ENCODE measurements at places on chromosomes 4 and X.

- DNase-seq: no peak
These were observed 56.5 kb downstream of the ANTXR2 start for GRCh38 chr4:80016506-80016905.

- no peak for DNase-seq
These were observed 23.0 kb upstream of the HPGD start for GRCh38 chr4:174545268-174545667.

DNA sequence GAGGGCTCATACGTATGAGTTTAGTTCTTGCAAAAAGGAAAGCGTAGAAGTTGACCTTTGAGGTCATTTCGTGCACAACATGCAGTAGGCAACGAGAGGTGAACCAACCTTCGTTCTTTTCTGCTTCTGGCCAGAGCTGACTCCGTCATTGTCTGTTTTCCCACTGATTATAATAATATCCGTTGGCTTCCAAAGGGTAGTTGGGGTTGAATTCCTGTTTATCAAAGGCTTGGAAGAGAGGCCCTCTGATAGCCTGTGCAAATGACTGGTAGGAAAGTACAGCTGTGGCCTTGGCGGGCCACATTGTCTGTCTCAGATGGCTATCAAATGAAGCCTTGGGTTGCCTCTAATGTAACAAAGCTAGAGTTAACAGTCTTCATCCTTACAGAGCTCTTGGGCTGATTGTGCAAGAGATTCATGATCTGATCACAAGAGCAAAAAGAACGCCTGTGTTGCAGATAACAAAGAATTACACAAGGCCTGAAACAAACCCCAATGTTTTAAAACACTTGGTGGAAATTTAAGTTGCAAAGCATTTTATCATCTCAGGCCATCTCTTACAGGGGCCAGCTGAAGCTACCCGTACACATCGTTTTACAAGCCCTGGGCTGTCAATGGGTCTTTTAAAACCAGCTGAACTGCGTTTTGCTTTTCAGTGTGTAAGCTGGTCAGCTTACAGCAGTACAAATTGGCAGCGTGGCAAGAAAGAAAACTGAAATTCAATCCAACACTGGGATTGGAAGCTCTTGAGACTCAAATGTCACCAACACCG lies 46.1 kb upstream of the FAM9C start:
- no peak for DNase-seq

- no peak for DNase-seq
These were observed 56.1 kb downstream of the TSPAN5 start for GRCh38 chr4:98602270-98602669.

DNA sequence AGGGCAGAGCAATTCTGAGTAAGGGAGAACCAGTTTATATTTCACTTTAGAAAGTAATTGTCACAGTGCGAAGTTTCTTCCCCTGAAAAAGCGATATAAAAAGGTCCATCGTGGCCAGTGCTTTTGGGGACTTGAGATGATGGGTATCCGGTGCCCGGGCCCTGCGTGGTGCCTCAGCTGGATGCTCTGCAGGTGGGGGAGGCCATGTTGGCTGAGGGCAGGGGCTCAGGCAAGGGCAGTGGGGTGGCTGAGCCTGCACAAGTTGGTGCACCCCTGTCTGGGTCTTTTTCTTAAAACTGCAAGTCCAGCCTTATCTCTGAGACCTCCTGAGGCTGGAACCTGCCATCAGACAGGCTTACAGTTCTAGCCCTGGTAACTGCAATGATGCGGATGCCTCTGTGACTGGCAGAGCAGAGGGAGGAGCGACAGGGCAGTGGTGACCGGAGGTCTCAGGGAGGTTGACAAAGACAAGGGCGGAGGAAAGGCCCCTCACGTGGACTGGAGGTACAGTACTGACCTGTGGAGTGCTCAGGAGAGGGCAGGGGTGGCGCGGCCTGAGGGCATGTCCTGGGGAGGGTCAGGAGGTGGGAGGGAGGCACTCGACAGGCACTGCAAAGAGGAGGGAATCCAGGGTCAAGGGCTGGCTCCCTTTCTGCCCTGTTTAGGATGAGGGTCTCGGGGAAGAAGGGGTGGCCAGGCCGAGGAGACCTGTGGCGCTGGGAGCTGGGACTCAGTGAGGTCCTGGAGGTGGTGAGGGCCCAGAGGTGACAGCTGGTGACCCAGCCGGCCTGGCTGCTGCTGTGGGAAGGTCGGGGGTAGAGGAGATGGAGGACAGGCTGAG lies 1.8 kb downstream of the RGS12 start:
- DNase-seq: no peak

DNA sequence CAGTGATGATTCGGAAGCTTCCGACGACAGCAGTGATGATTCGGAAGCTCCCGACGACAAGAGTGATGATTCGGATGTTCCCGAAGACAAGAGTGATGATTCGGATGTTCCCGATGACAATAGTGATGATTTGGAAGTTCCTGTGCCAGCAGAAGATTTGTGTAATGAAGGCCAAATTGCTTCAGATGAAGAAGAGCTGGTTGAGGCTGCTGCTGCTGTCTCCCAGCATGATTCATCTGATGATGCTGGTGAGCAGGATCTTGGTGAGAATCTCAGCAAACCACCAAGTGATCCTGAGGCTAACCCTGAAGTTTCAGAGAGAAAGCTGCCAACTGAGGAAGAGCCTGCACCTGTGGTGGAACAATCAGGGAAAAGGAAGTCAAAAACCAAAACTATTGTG lies 14.2 kb downstream of the CXCR3 start:
- DNase-seq: no peak

DNA sequence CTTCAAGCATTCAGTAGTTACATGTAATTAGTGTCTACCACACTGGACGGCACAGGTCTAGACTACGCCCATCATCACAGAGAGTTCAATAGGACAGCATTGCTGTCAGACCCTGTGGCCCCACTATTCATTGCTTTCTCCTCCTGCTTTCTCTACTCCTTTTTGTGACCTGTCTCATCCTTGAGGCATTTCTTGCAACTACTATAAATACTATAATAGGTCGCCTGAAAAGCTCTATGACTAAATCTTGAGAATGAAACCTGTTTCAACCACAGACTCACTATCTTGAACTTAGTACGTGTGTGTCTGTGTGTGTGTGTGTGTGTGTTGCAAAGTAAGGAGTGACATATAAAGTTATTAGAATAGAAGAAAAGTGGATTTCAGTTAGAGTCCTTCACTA lies 252.9 kb upstream of the KLF3 start:
- DNase-seq: no peak

DNA sequence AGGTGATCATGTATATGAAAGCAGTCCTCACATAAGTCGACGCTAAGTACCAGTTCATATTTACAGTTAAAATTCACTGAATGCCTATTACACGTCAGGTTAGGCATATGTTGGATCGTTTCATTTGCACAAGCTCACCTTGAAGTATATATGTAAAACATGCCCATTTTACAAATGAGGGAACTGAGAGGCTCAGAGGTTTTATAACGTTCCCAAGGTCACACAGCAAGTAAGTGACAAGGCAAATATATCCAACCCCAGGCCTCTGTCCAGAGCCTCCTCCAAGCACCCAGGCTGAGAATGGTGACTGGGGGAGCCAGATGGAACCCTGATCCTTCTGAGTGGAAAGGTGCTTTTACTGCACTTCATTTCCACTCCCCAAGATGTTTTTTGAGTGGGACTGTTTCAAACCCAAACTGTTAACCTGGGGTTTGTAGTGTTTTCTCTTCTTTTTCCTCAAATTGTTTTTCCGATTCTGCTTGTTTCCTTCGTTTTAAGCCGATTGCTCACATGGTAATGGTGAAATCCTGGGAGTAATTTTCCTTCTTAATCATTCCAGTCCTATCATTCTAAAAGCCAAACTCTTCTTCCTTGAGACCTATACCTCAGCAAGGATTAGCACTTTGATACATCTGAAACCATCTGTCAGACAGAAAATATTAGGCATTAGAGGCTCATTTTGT lies 791 bp downstream of the SMIM20 start:
- no peak for DNase-seq

GRCh38 chr4:108315694-108316093 lies 147.0 kb upstream of the LEF1 start:
- no peak for DNase-seq

GRCh38 chr4:75702919-75703411 lies 21.4 kb upstream of the USO1 start:
- no peak for DNase-seq

DNA sequence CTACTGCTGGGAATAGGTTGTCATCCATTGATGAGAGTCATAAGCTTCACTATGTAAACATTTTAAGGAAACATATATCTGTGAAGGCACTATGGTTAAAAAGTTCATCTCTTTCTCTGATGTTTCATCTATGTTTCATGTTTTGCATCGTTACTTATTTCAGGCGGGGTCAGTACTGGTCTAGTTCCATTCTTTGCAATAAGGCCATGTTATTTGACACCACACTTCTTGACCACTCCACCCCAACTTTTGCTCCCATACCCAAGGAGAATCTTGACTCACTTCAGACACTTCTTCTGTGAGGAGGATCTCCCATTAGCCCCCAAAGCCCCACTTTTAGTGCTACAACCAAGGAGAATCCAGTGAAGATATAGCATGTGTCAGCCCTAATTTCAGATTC lies 119.4 kb downstream of the GRIA3 start:
- no peak for DNase-seq

GRCh38 chrX:142978130-142978684 lies 47.5 kb upstream of the SPANXN4 start:
- DNase-seq: no peak

- DNase-seq: no peak
These were observed 28.0 kb downstream of the SCD5 start for GRCh38 chr4:82770607-82771006.

All from thymus (tissue), 14 donors.